ENCODE measurements at places on chromosomes 11 and 22.
A peak's percentile ranks its signal among the peaks of the same experiment; 100 is the strongest.

DNA sequence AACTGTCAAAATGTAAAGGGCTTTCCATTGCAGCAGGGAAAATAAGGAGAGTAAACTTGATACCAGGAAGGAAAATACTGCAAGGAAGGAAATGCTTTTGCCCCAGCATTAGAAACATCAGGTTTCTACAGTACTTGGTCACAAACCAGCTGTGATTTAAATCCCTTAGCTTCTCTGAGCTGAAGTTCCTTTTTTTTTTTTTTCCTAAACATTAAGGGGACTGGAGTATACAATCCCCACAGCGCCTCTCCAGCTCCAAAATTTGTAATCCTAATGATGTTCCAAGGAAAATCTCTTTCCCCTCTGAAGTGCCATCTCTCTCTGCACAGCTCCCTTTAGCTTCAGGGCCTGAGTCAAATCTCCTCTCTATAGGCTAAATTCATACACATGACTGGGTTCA is 220.5 kb upstream of the PITPNB start:
- DNase-seq, result no peak

DNA sequence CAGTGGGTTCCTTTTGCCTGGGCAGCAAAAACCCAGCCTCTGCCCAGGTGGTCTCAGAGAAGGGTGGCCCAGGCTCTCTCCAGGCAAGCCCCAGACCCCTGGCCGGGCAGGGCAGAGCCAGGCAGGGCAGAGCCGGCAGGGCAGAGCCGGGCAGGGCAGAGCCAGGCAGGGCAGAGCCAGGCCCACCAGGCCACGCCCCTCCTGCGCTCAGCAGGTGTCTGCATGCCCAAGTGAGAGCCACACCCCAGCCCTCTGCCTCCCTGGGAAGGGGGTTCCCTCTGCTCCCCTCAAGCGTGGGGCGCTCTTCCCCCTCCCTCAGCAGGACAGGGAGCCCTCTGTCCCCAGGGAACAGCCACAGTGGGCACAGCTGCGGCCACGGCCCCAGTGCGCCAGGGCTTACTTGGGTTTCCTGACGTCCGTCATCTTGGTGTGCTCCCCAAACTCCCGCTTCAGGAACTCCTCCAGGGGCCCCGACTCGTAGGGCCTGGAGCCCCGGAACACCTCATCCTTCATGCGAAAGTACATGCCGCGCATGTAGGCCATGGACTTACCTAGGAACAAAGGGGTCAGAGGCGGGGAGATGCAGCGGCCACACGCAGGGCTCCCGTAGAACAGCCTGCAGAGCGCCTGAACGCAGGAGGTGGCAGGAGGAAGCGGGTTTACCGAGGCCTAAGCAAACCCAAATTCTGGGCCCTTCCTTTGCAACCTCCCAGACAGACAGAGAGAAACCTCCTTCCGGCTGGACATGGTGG is 10.1 kb upstream of the BAIAP2L2 start:
- no peak for DNase-seq

DNA sequence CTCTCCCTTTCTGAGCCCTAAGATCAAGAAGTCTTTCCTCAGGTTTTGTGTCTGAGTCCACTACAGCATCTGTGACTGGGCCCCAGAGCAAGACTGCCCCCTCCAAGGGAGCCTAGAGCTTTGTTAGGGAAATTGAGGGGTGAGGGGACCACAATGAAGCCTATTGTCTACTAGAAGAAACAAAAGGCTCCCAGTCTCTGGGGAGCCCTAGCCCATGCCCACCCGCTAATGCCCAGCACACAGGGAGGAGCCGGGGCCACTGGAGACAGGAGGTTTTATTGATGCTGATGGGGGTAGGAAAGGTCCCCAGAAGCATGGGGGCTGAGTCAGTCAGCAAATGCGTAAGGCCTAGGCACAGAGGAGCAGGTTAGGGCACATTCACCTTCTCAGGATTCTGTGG is 14.0 kb downstream of the RHOG start:
- no peak for DNase-seq

- DNase-seq, result no peak
These were observed 3.0 kb upstream of the IFITM10 start for GRCh38 chr11:1753229-1753928.

DNA sequence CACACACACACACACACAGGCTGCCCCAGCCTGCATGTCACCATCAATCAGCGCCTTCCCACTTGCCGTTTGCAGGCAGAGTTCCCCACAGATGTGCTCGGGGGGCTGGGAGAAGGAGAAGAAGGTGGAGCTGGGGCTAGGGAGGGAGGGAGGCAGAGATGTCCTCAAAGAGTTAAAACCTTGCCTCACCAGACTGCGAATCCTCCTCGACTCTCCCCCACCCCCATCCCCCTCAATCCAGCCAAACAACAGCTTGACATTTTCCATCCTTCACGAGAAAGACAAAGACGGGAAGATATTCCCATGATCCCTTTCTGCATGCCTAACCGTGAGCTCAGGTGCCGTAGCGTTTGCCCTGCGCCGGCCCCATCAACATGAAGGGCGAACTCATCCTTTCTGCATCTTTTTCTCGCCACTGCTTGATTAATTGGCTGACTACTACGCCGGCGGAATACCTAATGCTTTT is 365.5 kb downstream of the MIAT start:
- no peak for DNase-seq

DNA sequence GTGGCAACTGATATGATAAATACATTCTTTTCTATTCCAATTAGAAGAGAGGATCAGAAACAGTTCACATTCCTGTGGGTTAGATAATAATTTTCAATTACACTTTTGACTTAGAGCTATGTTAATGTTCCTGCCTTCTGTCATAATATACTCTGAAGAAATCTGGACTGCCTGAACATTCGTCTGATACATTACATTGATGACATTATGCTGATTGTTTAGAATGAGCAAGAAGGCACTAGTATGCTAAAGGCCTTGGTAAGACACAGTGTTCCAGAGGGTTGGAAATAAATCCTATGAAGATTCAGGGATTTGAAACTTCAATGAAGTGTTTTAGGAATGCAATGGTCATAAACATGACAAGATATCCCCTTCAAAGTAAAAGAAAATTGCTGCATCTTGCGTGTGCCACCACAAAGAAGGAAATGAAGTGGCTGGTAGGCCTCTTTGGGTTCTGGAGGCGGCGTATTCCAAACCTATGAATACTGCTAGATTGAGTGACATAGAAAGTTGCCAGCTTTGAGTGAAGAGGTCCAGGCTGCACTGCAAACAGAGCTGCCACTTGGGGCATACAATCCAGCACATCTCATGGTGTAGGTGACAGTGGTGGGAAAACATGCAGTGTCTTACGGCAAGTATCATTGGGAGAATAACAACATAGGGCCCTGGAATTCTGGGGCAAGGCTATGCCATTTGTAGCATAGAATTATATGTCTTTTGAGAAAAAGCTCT is 21.2 kb upstream of the PDE3B start:
- DNase-seq, result peak; percentile 21

- DNase-seq, result peak; percentile 14
These were observed 57.4 kb downstream of the AHNAK start for GRCh38 chr11:62489204-62489603.

DNA sequence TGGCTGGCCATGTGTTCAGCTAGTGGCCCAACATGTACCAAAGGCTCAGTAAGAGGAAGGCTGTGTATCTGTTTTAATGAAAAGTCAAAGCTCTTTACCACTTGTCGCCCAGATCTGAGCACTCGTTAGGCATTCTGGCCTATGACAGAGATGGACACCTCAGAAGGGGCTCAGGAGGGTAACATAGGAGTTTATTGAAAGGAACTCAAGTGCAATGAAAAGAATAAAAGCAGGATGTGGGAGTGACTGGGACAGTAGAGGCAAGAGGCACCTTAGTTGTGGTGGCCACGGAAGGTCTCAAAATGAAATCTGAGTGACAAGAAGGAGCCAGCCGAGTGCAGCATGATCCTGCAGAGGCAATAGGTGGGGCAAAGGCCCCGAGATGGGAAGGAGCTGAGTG is 309.7 kb downstream of the MN1 start:
- DNase-seq, result no peak

DNA sequence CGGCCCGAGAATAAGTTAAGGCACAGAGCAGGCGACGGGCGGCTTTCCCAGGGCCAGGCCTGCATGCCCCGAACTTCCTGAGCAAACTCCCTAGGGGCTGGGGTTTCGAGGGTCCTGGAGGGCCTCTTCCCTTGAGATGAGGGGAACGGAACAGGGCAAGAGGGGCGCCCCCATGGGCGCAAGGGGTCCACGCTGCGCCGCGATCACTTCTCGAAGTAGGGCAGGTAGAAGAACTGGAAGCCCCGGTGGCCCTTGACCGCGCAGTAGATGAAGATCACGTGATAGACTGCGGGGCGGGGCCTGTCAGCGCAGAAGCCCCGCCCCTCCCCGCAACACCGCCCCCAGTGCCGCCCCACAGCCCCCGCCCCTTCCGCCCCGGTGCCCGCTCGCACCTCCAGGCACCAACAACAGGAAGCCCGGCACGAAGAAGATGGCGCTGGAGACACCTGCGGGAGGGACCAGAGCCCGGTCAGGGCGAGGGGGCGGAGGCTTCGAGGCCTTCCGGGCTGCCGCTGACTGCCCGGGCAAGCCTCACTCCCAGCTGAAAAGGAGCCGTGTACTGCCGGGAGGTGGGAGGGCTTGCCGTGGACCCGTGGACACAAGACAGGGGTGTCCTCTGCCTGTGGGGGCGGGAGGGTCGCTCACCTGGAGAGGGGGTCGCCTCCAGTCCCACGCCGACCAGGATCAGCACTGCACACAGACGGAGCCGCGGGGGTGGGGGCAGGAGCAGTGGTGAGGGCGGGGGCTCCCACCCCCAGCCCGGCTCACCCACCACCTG is 4.5 kb downstream of the TMEM134 start:
- peak; percentile 68 for DNase-seq

DNA sequence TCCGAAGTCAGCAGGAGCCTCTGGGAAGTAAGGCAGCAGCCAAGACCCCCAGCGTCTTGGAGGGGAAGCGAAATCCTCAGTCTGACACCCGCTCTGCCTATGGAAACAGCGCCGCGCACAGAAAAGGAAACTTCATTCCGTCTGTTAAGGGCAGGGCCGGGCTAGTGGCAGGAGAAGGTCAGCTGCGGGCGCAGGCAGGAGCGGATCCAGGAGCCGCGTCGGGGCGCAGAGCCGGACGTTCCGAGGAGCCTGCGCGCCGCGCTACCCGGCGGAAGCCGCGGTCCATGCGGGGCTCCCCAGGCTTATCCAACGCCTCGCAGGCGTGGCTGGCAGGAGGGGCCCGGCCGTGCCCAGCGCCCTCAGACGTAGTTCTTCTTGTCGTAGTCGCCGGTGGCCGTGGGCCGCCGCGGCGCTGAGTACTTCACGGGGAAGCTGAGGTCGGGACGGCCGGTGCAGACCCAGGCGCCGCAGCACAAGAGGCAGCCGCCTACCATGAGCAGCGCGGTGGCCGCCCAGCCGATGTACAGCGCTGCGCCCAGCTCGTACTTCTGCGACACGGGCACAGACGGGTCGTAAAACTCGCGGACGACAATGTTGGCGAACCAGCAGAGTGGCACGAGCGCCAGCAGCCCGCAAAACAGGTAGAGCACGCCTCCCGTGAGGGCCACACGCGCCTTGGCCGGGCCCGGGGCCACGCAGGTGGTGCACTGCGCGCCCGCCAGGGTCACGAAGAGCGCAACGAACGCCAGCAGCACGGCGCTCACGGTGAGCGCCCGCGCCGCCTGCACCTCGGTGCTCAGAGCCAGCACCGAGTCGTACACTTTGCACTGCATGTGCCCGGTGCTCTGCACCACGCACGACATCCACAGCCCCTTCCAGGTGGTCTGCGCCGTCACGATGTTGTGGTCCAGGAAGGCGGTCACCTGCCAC is 705 bp downstream of the CLDN5 start:
- peak; percentile 44 for DNase-seq

DNA sequence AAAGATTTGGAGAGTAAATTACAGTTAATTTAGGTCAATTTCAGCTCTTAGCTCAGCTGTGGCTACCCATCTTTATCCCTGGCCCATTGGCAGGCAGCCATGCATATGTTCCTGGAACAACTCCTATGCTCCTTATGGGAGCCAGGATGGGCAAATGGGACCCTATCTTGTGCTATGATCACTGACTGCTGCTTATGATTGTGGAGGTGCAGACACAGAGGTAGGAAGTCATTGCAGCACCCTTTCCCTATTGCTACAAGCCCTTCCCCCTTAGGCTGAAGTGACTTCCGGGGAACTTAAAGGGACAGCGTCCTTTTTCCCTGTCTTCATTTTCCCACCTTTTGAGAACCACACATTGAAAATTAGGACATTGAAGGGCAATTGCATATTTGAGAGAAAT is 112.7 kb downstream of the FCHSD2 start:
- DNase-seq, result no peak

Measured in fibroblast of lung (primary cell).